ENCODE measurements at places on chromosomes 4 and X.

- no peak for DNase-seq
These were observed 176.0 kb downstream of the MAML3 start for GRCh38 chr4:139977838-139978609.

DNA sequence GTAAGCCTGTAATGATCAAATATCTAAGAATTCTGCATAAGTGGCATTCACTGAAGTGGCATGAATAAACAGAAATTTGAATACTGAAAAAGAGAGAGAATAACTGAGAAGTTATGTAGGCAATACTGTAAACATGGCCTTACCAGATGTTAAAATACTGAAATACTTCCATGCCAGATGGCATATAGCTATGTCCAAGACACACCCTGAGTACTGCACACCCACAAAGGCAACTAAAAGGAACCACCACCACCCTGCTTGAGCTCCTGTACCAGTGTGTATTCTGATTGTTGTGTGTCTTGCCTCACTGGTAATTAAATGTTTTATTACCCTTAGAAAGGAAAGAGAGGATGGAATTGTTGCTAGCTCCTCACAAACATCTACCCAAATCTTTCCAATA lies 192.1 kb downstream of the ADAMTS3 start:
- DNase-seq = no peak

GRCh38 chr4:94571715-94572114 lies 120.0 kb downstream of the PDLIM5 start:
- no peak for DNase-seq

- no peak for DNase-seq
These were observed 49.2 kb downstream of the IRF2 start for GRCh38 chr4:184424993-184425758.

Data from activated CD8-positive, alpha-beta memory T cell treated with anti-CD3 and anti-CD28 coated beads for 4 hours (primary cell).